CD4-positive, alpha-beta T cell treated with Interleukin-17A for 1 hour (primary cell): ENCODE measurements at places on chromosomes 1 and 21.
A peak's percentile ranks its signal among the peaks of the same experiment; 100 is the strongest.

- DNase-seq, result no peak
Observed at GRCh38 chr1:168392958-168393549, 112.4 kb downstream of the TBX19 start.

GRCh38 chr1:176896216-176896615, 268.3 kb downstream of the ASTN1 start:
- no peak for DNase-seq

GRCh38 chr1:85022700-85023099, 25.6 kb downstream of the MCOLN3 start:
- no peak for DNase-seq

- no peak for DNase-seq
Observed at GRCh38 chr21:44260066-44260465, 1.6 kb downstream of the DNMT3L start.

- DNase-seq, result no peak
Observed at GRCh38 chr1:175861626-175862367, 118.4 kb upstream of the TNR start.

DNA sequence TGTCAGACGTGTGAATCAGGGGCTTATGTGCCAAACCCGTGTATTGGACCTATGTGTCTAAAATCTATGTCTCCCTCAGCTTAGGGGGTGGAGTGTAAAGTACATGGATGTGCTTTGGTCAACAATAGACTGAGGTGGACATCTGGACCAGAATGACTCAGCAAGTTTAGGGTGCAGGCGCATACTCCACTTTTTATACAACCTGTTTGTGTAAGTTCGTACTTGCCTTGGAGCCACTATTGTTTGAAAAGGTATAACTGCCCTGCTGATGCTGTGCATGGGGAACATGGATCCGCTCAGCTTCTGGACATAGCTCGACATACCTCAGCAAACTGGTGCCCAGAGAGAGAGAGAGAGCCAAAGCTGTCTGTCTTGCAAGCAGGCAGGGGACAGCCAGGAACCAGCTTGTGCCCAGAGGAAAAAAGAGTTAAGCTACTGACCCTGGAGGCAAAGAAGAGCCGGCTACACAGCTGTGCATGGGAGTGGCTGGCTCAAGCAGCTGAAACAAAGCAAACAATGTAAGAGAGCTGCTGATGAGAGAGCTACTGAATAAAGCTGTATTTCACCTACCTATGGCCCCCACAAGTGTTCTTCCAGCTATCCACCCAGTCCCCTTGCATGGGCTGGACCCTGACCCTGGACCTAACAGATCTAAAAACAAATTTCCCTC, 41.2 kb downstream of the GJA5 start:
- no peak for DNase-seq

- DNase-seq, result no peak
Observed at GRCh38 chr1:241934201-241934848, 23.2 kb upstream of the BECN2 start.

GRCh38 chr1:61976566-61976965, 218.1 kb upstream of the L1TD1 start:
- DNase-seq, result no peak

GRCh38 chr21:33244779-33245105, 15.0 kb downstream of the IFNAR2 start:
- no peak for DNase-seq

DNA sequence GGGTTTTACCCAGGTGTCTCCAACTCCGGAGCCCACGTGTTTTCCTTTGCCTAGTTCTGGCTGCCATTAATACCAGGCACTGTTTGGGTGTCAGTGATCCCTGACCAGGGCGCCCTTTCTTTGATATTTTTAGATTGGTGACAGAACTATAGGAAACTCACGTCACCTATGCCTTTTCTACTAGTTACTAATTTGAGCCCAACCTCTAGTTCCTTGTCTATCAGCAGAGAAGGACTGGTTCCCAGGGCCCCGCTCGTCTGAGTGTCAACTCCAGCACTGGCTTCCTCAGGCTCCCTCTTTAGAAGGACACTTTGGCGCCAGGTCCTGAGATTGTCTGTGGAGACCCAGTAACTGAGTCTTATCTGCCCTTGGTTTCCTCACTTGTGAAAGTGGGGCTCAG, 9.4 kb downstream of the MFN2 start:
- no peak for DNase-seq

- no peak for DNase-seq
Observed at GRCh38 chr1:74681449-74681848, 7.9 kb upstream of the ERICH3 start.

- no peak for DNase-seq
Observed at GRCh38 chr1:110540891-110541685, 22.1 kb upstream of the KCNA10 start.

- DNase-seq, result peak; percentile 54
Observed at GRCh38 chr1:7942214-7942921, 1.7 kb upstream of the TNFRSF9 start.

- DNase-seq, result no peak
Observed at GRCh38 chr1:97875996-97876395, 44.8 kb downstream of the DPYD start.

DNA sequence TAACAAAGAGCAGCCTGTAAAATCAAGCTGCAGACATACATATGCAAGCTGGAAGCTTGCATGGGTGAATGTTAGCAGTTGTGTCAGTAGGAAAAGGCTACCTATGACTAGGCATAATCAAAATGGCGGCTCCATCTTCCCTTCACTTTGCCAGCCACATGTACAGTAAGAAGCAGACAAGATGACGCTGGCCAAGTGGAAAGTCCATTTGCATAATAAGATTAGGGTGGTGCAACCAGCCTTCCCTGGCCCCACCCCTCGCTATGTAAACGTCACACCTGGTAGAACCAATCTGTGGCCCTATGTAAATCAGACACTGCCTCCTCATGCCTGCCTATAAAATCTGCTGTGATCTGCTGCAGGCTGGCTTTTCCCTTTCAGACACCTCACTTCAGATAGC, 171.9 kb upstream of the USP25 start:
- no peak for DNase-seq

DNA sequence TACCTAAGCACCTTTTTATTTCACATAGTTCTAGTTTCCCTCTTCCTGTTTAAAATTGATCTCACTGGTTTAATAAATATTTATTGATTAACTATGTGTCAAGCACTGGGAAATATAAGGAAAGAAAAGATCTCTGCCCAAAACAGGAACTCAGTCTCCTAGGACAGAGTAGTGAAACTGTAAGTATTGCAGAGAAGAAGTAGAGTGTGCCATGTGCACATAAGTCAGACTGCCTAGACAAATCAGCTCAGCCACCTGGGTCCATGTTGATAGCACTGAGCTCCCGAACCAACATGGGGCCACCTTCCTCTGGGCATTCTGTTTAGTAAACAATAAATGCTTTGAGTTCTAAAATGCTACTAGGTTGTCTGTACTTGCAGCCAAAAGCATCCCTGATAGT, 9.8 kb upstream of the SSX2IP start:
- no peak for DNase-seq

DNA sequence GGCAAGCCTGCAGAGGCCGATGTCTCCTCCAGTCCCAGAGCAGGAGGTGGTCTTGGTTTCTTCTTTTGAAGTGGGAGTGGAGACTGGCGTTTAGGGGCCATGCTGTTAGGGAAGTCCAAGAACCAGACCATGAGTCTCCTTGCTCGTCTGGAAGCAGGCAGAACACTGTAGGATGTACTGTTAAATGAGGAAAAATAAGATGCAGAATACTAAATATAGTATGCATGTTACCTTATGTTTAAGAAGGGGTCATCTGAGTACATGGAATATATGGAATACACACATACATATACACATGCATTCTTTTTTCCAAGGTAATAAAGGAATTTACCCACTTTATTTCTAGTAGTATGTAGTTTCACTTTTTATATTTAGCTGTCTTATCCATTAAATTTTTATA, at the start of gene SETSIP:
Gene SETSIP (minus strand): TSS at position 101 of the 400 bp plus-strand sequence. CDS start 0 bp downstream, at position 101.
- DNase-seq, result no peak

DNA sequence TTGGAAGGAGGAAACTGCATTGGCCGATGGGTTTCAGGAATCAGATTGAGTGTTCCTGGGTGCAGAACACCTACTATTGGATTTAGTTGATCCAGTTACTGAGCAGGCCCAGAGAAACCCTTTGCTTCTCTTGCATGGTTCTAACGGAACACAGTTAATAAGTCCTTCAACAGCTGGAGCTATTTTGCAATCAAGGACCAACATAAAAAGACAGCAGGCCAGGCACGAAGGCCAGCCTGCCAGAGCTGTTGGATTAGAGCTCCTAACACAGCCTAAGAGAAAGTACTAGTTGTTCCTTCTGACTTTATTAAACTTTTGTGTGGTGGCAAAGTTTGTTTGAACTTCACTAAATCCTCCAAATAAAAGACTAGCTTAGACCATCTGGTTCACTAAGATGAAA, 148.0 kb upstream of the LMO4 start:
- DNase-seq, result no peak

- no peak for DNase-seq
Observed at GRCh38 chr1:34286511-34286910, 109.8 kb downstream of the C1orf94 start.

GRCh38 chr21:23950344-23950743, 1656.9 kb downstream of the MRPL39 start:
- DNase-seq, result no peak

GRCh38 chr1:114607223-114607622, 25.8 kb upstream of the BCAS2 start:
- DNase-seq, result no peak

DNA sequence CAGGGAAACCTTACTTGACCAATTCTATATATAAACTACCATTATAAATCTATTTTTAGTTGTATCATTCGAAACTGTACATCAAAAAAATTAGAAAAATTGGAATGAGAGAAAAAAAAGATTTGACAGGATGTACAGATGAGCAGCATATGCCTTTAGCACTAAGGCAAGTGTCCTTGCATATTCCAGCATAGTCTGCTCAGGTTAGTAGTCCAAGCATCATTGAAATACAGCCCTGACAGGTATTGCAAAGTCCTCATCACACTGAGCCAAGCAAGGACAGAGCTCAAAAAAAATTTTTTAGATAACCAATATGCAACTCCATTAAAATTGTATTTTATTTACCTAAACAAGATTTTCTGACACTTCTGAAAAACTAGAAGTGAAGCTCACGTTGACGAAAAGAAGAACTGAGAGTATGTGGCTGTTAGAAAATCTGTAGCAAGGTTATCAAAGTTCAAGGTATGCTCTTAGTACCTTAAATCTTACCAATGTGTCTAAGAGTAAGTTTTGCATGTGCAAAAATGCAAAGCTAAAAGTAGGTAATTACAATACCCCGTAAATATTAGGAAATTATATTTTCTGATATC, 465.6 kb upstream of the ADGRL4 start:
- DNase-seq, result no peak

DNA sequence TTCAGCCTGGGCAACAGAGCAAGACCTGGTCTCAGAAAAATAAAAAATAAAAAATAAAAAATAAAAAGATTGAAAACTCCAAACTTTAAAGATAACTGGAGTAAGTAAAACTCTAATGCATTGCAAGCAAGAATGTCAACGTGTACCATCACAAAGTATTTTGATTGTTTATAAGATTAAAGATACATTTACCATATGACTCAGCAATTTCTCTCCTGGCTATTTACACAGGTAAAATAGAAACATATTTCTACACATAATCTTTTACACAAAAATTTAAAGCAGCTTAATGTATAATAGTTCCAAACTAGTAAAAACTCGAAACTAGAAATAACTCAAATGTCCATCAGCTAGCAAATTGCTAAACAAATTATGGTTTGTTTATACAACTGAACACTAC, 456.1 kb upstream of the RGS18 start:
- DNase-seq, result no peak

DNA sequence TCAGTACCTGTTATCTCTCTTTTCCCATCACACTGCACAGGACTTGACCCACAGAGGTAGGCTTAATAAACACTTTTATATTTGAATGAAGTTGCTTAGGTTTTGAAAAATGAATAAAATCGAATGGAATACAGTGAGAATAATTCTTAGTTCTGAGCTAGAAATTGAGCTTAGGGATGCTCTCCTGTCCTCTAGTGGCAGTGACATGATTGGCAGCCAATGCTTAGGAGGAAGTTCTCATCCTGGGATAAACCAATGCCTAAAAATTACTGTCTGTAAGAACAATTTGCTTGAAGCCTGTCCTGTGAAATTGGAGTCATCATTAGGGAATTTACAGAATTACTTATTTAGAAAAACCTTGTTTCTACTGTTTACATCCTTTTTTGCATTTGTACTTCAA, 21.3 kb upstream of the CYP4X1 start:
- no peak for DNase-seq

DNA sequence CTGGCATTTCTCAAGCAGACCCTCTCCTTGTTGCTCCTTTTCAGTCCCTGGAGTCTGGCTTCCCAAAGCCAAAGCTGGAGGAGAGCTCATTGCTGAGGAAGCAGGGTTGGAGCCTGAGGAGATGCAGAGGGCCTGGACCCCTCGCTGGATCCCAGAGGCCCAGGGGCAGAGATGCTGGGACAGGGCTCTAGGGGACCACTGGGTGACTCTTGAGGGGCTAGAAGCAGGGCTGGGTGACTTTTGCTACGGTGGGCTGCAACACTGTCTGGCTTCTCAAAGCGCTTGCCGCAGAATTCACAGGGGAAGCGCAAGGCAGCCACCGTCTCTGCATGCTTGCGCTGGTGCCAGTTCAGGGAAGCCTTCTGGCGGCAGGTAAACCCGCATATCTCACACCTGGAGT, 8.8 kb downstream of the ZNF692 start:
- no peak for DNase-seq
